Right renal cortex interstitium (tissue), 3 donors: ENCODE measurements at places on chromosomes 1 and 21. TPM values are rescaled to one million over a fixed set of nuclear protein-coding genes. Genes with fewer than 3 reads are reported as not detected.

GRCh38 chr1:110645821-110646735 lies 28.7 kb downstream of the KCNA3 start:
- no peak for DNase-seq

The EXTL1 gene
- 1.1 TPM for polyA plus RNA-seq

DNA sequence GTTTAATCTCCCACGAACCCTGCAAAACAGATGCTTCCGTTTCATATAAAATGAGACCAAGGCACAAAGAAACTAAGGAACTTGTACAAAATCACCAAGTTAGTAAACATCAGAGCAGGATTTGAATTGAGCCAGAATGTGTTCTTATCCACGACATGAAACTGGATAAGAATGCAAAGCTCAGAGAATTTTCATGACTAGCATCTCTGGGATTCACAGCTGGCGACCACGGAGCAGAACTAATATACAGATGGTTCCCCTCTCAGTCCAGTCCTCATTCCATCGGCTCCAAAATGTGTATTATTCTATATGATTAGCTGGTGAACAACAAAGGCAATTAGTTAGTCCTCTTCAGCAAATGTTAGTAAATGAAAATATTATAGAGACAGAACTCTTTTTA lies 72.3 kb upstream of the ERG start:
- no peak for DNase-seq

GRCh38 chr1:12185036-12185917 lies 18.5 kb downstream of the TNFRSF1B start:
- no peak for DNase-seq

DNA sequence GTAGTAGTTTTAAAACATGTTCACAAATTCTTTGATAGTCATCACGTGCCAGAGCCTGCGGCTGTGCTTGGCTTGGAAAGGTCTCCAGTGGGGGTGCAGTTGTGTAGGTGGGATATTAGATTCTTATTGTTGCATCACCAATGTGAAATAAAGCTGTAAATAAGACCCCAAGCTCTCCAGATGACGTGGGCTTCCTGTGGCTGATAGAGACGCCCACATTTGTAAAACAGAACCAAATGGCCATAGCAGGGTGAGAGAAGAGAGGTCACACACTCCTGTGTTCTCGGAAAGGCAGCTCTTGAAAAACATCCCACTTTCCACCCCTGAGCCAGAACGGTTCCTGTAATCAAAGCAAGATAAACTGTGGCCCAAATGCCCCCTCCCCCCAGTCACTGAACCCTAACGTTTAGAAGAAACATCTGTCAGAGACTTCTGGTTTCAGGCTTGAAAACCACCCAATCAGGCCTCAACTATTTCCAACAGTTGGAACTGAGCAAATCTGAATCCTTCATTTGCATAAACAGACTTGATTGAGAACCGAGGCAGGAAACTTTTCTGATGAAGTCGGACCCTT lies 6.6 kb upstream of the NTPCR start:
- DNase-seq, result no peak
